ENCODE measurements at places on chromosomes 12 and 14. TPM values are rescaled to one million over a fixed set of nuclear protein-coding genes. Genes with fewer than 3 reads are reported as not detected.

The CBLN3 gene
- total RNA-seq: 0.56 TPM

The TAS2R42 gene
- not detected for total RNA-seq

The SRRM4 gene
- not detected for total RNA-seq

The NOS1 gene
- total RNA-seq: 0.14 TPM

The ADAMTS20 gene
- not detected for total RNA-seq
